ENCODE measurements at places on chromosomes 6 and 20.

- DNase-seq, result no peak
These were observed 804 bp downstream of the ELOVL5 start for GRCh38 chr6:53347921-53348370.

DNA sequence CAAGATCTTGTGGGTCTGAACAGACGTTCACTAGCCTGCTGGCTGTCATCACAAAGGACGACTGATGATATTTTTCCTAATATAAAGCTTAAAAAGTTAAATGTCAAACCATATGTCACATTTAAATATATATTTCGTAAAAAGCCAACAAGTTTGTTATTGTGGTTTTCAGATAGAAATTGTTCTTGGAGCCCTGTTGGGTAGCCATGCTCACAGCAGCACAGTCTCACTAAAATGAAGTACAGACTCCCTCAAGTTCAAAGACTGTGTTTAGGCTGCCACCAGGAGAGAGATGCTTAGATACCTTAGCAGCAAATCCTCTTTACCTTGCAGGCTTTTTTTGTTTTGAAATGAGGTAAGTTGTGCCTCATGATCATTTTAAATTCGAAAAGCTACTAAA, 17.8 kb downstream of the EEF1E1 start:
- no peak for DNase-seq

DNA sequence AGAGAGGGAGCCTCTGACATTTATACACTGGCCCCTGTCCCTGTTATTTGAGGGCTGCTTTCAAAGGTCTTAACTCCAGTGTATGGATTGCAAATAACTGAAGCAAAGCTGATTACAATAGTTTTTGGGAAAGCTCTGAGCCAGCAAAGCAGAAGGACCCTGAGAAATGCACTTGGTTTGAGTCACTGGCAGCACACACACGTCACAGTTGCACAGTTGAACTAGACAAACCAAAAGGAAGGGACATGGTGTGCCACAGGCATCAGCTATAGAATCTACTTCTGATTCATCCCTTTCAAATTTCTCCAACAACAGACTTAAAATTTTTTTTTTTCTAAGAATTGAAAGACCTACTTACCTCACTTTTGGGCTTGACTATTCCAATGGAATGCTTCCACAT, 56.4 kb downstream of the SNRNP48 start:
- no peak for DNase-seq

DNA sequence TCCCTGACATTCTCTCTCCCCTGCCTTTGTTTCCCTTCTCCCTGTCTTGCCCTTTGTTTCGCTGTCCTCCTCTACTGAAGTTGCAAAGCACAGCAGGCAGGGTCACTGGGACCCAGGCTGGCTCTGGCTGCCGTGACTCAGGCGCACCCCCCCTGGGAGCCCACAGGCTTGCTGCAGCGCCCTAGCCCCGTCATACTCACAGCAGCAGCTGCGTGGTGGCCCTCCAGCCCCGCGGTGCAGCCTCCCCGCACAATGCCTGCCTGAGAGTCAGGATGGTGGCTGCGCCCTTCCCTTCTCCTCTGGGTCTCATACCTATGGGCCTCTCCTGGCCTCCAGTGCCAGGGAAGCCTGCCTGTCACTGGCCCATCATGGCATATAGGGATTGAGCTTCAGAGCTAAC, 41.7 kb downstream of the TXNDC5 start:
- DNase-seq, result no peak

DNA sequence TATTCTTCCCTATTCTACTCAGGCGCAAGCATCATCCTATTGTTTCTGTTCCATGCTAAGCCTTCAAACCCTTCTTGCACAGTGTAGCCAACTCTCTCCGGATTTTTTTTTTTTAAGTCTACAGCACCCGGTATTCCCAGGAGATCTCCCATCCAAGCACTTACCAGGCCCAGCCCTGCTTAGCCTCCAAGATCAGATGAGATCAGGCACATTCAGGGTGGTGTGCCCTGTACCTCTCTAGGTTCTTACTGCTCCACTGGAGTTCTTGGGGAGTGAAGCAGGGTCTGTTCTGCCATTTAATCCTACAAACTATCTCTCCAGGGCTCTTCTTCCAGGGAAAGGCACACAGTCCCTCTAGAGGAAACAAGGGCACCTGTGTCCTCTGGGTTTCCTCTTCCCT, 14.9 kb upstream of the NUP153 start:
- DNase-seq, result no peak

DNA sequence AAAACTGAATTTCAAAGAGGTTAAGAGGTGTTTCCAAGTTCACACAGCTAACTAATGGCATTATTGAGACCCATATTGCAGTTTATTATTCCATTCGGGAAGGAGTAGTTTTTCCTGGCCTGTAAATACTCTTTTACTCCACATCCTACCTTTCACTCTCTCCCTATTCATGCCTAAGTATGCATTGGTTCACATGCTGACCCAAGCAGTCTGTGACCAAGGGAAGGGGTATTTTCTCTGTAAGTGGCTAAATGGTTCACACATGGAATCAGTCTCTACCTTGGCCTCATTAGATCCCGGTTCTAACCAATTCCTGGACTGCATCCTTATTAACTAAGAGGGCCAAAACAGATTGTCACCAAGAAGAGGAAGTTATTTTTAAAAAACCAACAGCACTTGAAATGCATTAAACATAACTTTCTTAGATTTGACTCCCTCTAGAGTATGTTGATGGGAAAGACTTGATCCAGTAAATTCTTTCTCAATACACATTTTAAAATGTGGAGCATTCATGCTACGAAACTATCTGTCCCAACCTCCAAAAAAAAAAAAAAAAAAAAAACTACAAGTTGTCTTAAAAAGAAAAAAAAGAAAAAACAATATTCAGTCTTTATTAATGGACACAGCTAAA, 17.8 kb upstream of the RSPO3 start:
- no peak for DNase-seq

- DNase-seq, result no peak
These were observed 190.4 kb upstream of the MCHR2 start for GRCh38 chr6:100184473-100184872.

DNA sequence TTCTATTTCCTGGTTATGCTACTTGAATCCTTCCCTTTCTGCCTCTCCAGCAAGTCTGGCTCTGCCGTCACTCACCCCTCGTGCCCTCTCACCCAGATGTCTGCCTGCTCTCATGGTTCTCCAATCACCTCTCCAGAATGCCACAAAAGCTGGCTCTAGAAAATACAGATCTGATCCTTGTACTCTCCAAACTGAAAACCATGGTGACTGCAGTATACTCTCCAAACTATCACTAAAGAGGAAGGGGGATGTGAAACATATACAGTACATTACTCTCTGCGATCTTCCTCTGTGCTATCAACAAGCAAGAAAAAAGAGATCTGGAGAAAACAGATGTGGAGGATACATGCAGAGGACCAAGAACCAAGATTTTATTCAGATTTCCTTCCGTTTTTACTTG, 91.1 kb downstream of the ATXN1 start:
- no peak for DNase-seq

DNA sequence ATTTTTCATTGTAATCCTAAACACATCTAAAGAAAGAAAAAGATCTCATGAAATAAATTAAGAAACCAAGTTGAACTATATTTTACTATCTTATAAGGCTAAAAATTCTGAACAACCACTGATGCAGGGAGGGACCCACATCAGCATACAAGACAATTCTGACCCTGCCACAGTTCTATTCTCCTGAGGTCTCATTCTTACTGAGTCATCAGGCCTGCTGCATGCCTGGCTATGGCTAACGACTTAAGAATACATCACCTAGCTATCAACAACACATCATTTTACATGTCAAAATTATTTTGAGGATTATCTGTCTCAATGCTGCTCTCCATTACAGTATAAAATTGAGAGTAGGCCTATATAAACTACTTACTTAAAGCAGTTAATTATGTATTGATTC, 52.9 kb downstream of the FBXL4 start:
- no peak for DNase-seq

- no peak for DNase-seq
These were observed 13.8 kb upstream of the SDHAF4 start for GRCh38 chr6:70552974-70553373.

DNA sequence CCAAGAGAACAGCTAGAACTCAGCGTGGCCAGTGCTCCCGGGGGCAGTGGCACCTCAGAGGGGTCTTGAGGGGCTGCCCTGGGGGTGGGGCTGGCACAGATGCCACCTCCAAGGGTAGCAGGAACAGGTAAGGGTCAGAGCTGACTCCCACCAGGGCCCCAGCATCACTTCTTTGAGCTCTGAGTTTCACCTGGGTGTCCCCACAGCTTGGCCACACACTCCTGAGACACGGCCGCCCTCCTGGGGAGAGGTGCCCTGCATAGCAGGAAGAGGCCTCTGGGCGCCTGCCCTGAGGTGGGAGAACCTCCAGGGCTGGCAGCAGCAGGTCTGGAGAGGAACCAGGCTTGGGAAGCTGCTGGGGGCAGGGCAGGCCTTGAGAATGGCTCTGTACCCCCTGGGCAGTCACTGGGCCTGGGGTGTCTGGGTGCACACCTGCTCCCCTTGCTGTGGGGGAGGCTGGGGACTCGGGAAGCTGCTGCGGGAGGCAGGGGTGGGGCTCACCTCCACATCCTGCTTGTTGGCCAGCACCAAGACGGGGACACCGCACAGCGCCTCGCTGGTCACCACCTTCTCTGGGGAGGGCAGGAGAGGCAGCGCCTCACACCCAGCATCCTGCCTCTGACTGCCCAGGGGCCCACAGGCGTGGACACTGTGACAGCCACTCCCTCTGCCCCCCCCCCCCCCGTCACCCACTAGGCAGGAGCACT, 5.0 kb downstream of the TNFRSF6B start:
- no peak for DNase-seq

GRCh38 chr20:62623488-62624324, 18.6 kb upstream of the SLCO4A1 start:
- DNase-seq, result peak; percentile 63

GRCh38 chr20:33967126-33967525, 26.6 kb upstream of the RALY start:
- no peak for DNase-seq

GRCh38 chr6:93389192-93389591, 30.2 kb downstream of the EPHA7 start:
- DNase-seq, result no peak

DNA sequence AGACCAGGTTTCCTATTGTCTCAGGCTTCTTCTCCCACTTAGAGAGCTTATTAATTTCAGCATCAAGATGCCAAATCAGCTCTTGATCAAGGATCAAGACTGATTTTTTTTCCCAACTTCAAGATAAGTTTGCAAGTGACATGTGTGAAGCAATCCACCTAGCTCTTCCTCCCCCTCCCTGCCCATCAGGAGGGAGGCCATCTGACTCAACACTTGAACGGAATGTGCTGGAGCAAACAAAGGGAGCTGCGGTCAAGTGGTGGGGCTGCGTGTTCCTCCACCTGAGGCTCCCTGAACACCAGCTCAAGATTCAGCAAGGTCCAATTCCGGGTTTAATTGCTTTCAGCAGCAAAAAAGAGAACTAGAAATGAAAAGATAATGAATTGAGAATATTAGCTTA, 38.7 kb downstream of the TTI1 start:
- DNase-seq, result no peak

DNA sequence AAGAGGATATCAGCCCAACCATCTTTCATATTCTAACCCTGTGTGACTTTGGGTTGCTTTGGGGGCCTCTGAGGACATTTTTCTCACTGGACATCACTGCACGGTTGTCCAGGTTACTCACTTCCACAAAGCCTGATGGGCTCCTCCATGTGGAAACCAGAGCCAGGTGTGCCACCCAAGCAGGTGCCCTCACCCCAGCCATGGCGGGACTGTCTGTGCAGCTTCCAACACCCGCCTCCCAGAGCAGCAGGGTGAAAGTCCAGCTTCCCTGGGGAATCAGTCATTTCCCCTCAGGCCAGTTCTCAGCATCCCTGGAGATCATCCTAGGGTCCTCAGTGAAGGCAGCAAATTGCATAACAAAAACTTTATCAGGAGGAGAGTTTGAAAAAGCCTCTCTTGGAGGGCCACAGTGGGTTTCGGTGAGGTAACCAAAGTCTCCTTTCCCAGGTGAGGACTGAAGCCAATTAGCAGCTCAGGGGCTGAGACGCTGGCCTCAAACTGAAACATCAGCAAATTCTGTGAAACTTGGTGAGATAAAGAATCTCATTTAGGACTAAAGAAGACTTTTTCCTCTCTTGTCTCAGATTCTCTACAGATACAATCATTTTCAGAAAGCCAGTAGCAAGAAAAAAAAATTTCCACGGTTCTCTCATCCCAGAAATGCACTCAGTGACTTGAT, 289.6 kb upstream of the CDH4 start:
- no peak for DNase-seq

DNA sequence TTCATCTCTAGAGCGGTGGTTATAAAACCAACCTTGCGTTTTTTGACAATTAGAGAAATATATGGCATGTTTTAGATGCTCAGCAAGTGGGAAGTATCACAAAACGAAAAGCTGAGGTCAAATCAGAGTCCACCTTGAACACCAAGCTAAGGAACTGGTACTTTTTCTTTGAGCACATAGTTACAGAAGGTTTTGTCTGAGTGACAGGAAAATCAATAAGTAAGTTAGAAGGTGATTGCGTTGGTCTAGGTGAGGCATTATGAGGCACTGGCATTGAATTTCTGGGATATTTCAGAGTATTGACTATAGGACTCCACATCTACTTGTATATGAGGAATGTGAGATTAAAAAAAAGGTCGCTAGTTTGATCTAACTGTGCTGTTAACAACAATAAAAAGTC, 597 bp upstream of the HINT3 start:
- DNase-seq, result no peak

DNA sequence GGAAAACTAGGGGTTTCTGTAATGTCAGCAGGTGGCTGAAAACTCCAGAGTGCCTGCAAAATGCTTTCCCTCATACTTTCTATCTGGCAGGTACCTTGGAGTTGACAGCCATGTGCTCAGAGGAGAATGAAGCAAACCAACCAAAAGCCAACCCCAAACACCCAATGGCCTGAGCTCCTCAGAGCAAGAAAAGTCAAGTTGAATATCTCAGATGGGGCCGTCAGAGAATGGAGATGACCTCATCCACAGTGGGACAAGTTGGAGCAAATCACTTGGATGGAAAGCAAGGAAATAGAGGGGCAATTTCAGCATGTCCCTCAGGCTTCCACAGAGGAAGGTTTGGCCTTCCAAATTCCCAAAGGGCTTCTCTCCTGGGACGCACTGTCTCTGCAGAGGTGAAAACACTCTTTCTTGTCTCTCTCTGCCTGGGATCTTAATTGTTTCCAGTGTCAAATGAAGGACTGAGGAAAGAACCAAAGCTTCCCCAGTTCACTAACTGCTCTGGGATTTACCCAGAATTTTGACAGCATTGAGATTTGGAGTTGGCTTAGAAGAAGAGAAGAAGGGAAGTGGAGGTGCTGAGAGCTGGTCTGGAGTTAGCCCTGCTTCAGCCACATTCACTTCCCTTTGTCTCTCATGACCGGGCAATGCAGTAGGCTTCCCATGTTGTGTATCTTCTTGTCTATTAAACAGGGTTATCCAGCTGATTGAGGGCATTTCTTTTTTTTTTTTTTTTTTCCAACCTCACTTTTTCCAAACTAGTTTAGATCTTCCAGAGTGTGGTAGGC, 42.2 kb downstream of the PRND start:
- DNase-seq, result no peak

GRCh38 chr6:85674604-85675003, 31.9 kb upstream of the SYNCRIP start:
- DNase-seq, result no peak

DNA sequence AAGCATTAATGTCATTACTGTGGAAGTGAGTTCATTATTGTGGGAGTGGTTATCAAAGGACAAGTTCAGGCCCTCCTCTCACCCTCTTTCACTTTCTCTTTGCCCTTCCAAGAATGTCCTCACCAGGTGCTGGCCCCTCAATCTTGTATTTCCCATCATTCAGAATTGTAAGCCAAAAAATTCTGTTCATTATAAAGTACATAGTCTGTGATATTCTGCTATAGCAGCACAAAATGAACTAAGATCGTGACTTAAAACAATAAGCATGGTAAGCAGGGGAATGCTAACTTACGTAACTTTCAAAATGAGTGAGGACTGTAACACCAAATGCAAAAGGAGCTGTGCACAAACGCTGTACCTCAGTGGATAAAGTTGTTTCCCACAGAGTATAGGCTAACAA, 515.7 kb upstream of the BTBD3 start:
- DNase-seq, result no peak
